GDM1 (cell line): ENCODE measurements at places on chromosomes 4 and X.

- no peak for DNase-seq
These were observed 263.3 kb upstream of the UGT8 start for GRCh38 chr4:114335339-114335738.

- DNase-seq, result no peak
These were observed 148.9 kb downstream of the PRDM5 start for GRCh38 chr4:120773641-120774040.

- no peak for DNase-seq
These were observed 527.4 kb downstream of the C4orf33 start for GRCh38 chr4:129623233-129623875.

DNA sequence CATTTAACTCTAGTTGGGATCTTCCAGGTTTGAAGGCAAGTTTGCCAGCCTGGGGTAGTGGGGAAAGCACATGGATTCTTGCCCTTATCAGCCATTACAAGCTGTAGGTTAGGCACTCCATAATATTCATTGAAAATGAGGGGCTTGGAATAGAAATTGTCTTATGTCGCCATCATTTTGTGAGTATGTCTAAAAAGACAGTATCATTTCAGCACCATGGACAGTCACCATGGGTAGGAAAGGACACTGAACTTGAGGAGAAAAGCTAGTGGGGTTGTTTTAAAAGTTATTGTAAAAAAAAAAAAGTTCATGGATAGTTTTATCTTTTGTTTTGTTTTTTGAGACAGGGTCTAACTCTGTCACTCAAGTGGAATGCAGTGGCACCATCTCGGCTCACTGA, 356.1 kb downstream of the HNRNPD start:
- DNase-seq, result no peak

GRCh38 chr4:7186031-7186430, 6.3 kb upstream of the SORCS2 start:
- DNase-seq, result no peak

GRCh38 chr4:111417521-111417920, 727.7 kb upstream of the FAM241A start:
- DNase-seq, result no peak

DNA sequence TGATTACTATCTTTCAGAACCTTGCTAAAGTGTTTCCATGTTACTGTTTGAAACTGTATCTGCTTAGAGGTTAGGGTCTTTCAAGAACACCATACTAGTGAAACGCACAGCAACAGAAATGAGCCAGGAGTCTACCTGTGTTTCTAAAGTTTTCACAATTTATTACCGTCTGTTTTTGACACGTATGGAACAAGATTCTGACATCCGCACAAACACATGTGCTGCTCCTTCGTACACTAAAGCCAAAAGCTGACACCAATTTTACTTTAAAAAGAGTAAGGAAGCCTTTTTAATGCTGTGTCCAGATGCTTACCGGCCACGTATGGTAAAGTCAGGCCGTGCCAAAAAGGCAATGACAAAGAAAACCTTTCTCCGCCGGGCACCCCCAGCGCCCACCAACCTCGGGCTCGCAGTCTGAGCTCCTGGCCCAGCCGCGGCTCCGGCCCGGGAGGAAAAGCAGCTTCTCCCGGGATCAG, 532 bp downstream of the RPS4X start:
- no peak for DNase-seq

DNA sequence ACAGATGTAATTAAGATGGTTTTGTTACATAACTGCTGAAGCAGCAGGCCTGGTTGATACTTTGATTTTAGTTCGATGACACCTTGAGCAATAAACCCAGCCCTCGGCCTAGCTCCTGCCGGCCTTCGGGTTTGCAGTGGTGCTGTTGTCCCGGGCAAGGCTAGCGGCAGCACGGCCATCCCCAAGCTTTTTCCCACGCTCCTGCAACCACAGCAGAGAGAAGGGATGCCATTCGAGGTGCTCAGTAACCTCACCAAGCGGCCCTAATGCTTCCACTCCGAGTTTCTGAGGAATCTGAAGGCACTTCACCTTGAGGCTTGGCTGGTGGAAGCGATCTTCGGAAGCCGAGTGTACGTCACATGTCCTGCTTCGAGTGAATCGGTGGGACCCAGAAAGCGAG, 182.1 kb downstream of the NAF1 start:
- DNase-seq, result no peak

- DNase-seq, result no peak
These were observed 502.9 kb upstream of the PCDH10 start for GRCh38 chr4:132646186-132646585.

DNA sequence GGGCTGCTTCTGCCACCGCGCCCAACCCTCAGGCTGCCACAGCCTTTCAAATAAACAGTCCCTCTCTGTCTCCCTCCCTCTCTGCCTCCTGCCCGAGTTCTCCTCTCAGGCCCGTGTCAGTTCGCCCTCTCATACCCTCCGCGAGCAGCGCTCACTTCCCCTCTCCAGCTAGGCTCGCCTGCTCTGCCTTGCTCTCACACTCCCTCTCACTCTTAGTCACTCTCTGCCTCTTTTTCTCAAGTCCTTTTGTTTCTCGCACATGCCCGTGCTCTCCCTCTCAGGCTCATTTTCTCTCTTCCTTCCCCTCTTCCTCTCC, 3.2 kb downstream of the EFNB1 start:
- peak; percentile 57 for DNase-seq

DNA sequence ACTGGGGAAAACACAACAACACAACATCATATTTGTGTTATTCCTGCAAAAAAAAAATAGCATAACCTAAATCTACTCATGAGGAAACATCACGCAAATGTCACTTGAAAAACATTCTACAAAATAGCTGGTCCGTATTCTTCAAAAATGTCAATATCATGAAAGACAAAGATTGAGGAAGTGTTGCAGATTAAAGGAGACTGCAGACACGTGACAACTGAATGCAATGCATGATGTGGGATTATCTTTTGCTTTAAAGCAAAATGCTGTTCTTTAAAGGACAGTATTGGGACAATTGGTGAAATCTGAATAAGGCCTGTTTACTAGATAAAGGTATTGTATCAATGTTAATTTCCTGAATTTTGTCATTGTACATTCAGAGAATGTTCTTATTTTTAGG, 157.7 kb downstream of the SMIM20 start:
- no peak for DNase-seq

- DNase-seq, result no peak
These were observed 32.6 kb upstream of the CBR4 start for GRCh38 chr4:169042608-169043007.

DNA sequence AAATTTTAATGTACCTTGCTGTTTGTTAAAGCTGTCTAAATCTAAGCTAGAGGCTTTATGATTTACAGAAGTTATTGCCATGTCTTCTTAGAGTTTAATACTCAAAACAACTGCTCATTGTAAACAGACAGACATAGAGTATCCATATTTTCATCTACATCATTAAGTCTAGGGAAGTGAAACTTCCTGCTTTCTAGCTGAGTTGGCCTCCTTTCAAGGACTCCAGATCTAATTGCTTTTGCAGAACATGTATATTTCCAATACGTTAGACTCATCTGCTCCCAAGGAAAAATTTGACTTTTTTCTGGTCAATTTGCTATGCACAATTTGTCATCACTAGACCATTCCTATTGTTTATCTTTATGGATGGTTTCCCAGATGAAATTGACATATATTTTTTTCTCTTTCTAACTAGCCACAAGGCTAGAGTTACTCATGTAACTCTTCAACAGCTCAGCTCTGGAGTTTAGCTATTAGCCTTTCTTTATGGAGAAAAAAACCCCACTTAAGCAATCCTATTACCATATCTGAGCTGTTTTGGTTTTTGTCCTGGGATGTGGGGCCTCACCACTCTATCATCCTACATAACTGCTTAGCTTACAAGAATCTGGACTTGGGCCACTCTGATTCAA, 122.9 kb downstream of the PPA2 start:
- DNase-seq, result no peak

GRCh38 chr4:64341711-64342110, 67.5 kb downstream of the TECRL start:
- no peak for DNase-seq
